ENCODE measurements at places on chromosomes 1 and 21.

DNA sequence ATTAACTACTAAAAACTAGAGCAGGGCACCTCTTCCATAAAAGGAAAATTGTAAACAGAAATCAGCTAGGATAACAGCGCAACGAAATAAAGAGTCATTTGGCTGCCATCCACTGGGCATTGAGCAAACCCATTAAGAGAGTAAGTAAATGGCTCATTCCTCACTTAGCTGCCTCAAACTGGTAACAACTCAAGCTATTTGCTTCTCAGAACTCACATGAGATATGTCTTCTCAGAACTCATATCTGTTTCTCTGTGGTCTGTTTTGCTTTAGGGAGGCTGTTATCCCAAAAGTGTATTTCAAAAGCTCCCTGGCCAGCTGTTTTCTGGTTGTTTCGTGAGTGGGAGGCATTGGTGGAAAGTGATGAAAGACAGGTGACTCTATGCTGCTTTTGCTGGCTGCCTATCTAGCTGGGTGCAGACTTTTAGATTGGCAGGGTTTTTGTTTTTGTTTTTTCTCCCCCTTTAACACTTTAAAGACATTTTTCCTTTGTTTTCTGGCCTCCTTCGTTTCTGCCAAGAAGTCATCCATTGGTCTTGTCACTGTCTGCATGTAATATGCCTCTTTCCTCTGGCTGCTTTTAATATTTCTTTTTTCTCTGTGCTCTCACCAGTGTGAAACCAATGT, 269.2 kb upstream of the RGS18 start:
- DNase-seq = no peak

GRCh38 chr1:240683576-240683975, 71.6 kb upstream of the GREM2 start:
- no peak for DNase-seq

DNA sequence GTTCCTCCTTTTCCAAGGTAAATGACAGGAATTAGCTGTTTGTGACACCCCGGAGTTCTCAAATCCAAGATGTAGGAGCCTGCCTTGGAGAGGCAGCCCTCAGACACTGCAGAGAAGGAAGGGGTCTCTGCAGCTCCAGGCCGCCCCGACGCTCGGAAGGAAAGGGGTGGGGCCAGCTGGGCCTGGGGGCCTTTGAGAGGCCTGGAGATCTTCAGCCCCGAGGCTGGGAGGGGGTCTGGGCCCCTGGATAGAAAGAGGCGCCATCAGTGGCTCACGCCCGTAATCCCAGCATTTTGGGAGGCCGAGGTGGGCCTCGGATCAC, 1.1 kb upstream of the TNFRSF18 start:
- no peak for DNase-seq

- DNase-seq = no peak
Measured at GRCh38 chr1:209323743-209324142, 259.8 kb upstream of the CAMK1G start.

- no peak for DNase-seq
Measured at GRCh38 chr1:21651214-21652042, 17.7 kb downstream of the RAP1GAP start.
